ENCODE measurements at places on chromosomes 12 and 14.

DNA sequence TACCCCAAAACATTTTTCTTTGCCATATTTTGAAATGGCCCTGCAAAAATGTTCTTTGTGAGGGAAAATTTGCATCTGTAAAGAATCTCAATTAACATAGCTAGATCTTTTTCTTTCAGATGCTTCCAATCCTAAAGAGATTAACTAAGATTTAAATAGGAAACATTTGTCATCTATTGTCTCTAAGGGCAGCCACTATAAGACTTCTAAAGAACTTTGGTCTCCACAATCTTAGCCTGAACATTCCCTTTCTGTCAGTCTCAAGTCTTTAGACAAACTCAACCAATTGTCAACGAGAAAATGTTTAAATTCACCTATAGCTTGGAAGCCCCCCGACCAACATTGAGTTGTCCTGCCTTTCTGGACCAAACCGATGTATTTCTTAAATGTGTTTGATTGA lies 71.1 kb upstream of the RASSF8 start:
- DNase-seq: no peak

DNA sequence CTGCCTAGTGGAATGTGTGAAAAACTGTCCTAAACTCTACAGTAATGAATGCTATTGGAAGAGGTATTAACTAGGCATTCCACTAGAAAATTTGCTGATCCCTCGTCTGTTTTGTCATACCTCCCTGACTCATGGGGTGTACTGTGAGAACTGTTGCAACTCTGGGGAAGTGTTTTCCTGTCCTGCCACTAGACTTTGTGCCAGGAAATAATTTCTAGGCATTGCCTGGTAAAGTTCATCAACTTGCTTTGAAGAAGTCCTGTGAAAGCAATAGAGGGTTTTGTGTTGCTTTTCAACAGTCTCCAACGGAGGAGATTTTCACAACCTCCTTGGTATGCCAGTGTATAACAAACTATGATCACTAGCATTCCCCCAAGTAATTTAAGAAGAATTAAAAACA lies 139.9 kb downstream of the AKAP6 start:
- no peak for DNase-seq

DNA sequence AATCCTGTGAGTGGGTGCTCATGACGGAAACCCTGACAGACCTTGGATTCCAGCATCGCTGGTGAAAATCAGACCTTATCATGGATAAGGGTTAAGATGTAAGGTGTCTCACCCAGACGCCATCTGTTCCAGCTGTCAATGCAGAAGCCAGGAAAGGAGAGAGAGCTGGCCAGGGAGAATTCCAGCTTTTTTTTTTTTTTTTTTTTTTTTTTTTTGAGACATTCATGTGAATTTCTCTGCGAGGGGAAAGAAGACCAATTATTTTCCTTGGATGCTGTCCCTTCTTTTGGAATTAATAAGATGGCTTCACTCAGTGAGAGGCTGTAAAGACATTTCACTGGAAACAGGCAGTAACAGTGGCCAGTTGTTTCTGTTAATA lies 1.8 kb downstream of the TRAF3 start:
- DNase-seq: no peak

GRCh38 chr14:57549765-57550420 lies 56.2 kb upstream of the CCDC198 start:
- DNase-seq: no peak

- peak; percentile 65 for DNase-seq
Measured at GRCh38 chr12:107349008-107349747, 255.8 kb upstream of the CRY1 start.

- no peak for DNase-seq
Measured at GRCh38 chr12:3110578-3110977, 33.4 kb downstream of the TSPAN9 start.

GRCh38 chr14:90191585-90191984 lies 64.8 kb upstream of the PSMC1 start:
- DNase-seq: no peak

DNA sequence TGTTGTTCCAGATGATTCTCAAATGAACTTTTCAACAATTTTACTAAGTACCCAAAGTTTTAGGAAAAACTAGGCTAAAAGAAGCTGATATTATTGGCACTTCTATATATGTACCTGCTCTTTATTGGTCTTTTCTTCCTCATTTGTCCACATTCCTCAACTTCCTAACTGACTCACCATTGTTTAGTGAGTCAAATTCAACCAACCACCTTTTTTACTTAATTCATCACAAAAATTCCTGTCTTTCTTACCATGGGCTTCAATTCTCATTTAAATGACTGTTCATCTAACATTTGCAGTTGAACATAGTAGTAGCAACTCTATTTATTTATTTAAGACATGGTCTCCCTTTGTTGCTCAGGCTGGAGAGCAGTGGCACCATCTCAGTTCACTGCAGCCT lies 47.6 kb upstream of the SLC2A13 start:
- DNase-seq: no peak

DNA sequence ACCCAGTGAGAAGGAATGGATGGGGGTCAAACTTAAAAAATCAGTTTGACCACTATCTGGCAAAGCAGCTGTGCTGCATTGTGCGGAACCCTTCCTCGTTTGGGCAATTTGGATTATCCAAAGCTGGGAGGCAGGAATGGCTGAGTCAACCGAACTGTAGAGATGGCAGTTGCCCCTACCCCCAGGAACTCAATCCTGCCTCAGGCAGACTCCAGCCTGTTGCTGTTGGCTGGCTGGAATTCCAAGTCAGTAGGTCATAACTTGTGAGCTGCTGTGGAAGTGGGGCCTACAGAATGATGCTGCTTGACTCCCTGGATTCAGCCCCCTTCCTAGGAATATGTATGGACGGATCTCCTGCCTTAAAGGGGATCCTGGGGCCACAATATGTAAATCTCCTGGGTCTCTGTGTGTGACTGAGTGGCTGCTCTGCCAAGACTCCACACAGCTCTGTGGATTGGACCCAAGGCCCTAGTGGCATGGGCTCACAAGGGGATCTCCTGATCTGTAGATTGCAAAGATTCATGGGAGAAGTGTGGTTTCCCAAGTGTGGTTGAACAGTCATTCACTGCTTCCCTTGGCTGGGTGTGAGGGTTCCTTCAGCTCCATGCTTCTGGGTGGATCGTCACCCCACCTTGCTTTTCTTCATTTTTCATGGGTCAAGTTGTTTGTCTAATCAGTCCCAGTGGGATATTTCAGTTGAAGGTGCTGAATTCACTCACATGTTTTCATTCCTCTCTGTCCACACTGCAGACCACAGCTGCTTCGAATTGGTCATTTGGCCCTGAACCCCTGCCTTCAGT lies 19.2 kb downstream of the LUM start:
- DNase-seq: no peak

DNA sequence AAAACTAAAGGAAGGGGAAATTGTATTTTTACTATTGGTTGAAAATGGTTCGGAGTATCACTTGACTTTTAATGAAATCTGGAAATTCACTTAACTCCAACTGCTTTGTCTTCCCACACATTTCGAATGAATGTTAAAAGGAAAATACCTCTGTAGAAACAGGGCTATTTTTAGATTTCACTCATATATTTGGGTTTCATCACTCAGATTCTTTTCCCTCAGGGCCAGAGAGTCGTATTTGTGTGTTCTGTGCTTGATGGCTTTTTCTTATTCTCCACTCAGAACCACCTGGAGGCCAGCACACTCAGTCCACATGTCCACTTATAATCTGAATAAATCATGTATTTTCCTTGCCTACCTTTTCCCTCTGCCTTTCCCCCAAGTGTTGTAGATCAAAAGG lies 40.0 kb downstream of the DAAM1 start:
- no peak for DNase-seq

GRCh38 chr14:76908834-76909233 lies 82.6 kb downstream of the LRRC74A start:
- no peak for DNase-seq

DNA sequence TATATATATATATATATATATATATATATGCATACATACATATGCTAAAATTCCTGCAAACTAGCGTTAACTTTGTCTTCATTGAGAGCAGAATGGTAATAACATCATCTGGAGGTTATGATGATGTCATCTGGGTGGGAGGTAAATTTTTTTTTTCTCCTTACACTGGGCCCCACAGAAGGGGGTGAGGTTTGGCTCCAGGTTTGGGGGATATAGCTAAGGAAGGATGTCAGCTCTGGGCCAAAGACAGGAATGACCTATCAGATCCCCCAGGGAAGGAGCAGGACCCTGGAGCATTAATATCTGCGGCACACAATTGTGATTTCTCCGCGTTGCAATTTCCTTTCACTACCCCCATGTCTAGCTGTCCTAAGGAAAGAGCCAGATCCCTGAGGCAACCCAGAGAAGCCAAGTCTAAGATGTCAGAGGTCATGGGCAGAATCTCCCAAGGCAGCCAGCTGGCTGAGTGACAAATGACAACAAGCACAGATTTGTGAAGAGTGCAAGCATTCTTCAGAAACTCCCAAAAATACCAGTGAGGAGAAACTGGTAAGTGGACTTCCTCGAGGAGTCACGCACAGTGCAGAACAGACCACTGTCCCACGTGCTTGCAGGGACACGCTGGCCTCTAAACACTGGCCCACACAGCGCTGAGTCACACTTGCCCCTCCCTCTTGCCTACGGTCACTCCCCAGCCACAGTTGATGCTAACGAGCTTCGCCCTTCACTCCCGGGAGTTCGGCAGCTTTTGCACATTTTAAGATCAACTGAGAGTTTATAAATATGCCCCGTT lies 9.9 kb downstream of the UBC start:
- no peak for DNase-seq

DNA sequence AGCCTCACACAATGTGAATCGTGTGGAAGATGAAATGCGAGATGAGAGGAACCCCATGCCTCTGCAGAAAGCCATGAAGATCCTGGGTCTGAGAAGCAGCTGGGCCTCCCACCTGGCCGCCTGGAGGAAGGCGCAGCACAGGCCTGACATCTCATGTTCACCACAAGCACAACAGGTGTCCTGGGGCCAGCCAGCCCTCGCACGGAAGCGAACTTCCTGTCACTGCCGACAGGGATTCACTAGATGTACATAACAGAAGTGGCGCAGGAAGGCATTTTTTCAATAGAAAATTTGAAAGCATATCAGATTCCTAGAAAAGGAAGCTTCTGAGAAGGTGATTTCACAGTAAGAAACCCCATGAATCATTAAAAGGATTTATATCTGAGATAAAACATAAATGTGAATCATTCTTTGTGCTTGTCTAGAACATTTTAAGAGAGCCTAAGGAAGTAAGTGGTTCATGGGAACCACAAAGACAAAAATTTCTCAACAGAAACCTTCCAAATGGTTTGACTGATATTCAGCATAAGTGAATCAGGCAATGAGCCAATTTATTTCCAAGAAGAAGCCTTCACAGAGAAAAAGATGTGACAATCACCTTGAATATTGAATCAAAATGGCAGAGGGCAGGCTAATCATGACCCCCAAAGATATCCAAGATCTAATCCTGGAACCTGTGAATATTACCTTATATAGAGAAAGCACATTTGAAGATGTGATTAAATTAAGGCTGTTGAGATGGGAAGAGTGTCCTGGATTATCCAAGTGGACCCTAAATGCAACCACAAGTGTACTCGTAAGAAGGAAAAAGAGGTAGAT lies 311.9 kb downstream of the DUSP6 start:
- no peak for DNase-seq

- no peak for DNase-seq
Measured at GRCh38 chr14:34593740-34594375, 36.1 kb downstream of the SNX6 start.

- no peak for DNase-seq
Measured at GRCh38 chr14:71060825-71061455, 153.7 kb downstream of the PCNX1 start.

GRCh38 chr12:113396200-113396599 lies 7.5 kb downstream of the SDS start:
- DNase-seq: no peak

GRCh38 chr12:104906695-104907094 lies 51.4 kb downstream of the SLC41A2 start:
- DNase-seq: no peak

- DNase-seq: no peak
Measured at GRCh38 chr12:129226851-129227250, 373.6 kb downstream of the GLT1D1 start.

DNA sequence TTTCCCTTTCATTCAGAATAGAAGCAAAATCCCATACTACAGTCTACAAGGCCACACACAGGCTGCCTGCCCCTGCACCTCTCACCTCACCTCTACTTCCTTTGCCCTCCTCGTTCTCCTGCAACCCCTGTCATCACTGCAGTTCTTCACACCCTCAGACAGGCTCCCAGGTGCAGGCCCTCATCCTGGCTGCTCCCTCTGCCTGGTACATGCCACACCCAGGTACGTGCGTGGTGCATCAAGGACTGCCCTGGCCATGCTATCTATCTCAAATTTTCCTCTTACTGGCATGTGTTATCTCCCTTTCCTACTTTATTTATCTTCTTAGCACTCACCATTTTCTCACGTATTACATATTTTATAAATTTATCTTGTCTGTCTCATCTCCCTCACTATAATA lies 24.3 kb downstream of the TM7SF3 start:
- DNase-seq: no peak

- DNase-seq: no peak
Measured at GRCh38 chr14:59566725-59567124, 9.9 kb downstream of the CCDC175 start.
